ENCODE measurements at places on chromosomes 5 and 9.
A peak's percentile ranks its signal among the peaks of the same experiment; 100 is the strongest.

GRCh38 chr5:181241393-181241975 is 2.2 kb downstream of the RACK1 start:
- peak; percentile 57 for DNase-seq

DNA sequence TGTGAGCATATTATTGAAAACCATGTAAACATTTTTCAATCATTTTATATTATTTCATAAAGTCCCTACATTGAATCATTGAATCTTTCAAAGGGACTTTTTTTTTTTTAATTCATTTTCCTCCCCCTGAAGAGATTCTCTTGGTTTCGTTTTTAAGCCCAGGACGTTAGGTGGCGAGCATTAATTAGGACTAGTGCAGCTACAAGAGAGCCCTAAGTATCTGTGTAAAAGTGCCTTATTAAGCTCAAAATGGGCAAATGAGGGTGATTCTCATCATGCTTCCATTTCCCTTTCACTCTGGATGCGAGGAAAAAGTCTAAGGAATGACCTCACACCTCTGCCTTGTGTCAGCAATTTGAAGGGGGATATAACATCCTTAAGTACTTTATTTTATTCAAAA is 517.9 kb upstream of the ITGA1 start:
- no peak for DNase-seq

DNA sequence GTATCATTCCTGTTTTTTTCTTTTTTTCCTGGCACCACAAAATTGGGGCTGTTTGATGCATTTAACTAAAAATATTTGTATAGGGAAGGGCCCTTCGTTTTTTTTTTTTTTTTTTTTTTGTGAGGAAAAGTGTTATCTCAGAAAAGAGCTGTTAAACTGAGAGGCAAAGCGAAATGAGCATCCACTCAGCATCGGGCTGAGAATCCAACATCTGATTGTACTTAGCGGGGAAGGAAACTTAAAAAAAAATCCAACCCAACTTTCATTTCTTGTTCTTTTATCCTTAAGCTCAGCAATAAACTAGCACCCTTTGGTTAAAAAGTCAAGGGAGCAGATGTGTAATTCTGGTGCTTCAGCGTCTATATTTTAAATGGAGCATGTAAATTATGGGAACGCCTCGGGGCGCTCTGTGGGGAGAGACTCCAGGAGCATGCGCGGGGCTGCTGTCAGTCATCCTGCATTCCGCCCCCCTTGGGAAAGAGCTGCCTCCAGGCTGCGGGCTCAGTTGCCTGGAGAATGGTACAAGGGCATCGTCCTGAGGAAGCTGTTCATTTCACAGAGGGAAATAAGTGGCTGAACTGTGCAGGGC is 33.3 kb downstream of the DMRT2 start:
- DNase-seq: no peak

GRCh38 chr9:125893277-125893676 is 146.1 kb downstream of the PBX3 start:
- DNase-seq: no peak

- no peak for DNase-seq
These were observed 36.7 kb downstream of the GSN start for GRCh38 chr9:121304707-121305106.

- DNase-seq: no peak
These were observed 55.0 kb upstream of the IER5L start for GRCh38 chr9:129232839-129233591.

DNA sequence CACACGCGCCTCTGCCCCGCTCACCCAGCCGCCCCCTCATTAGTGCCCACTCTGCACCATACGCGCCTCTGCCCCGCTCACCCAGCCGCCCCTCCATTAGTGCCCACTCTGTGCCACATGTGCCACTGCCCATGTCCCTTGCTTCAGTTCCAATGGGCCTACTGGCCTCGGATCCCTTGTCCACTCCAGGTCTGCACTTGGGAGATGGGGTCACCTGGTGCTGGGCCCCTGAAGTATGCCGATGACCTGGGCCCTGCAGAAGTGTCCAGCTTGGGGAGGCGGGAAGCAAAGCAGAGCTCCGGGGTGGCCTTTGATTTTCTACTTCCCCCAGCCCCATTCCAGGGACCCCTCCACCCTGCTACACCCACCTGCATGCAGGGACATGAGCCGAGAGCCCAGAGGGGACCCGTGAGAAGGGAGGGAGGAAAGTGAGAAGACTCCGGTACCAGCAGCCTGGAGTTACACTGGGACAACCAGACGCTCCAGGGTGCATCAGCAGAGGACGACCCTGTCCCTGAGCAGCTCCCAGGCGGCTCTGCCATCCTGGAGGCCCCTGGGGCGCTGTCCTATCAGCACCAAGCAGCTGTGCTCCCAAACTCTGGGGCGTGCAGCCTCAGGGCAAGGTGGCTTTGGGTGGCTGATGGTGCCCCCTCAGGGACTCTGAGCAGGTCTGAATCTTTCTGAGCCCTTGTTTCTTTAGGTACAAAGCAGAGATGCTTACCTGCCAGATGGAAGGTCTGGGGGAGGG is 140.8 kb downstream of the RXRA start:
- no peak for DNase-seq

- DNase-seq: peak; percentile 51
These were observed 635 bp downstream of the IFT74 start for GRCh38 chr9:26956860-26957233.

DNA sequence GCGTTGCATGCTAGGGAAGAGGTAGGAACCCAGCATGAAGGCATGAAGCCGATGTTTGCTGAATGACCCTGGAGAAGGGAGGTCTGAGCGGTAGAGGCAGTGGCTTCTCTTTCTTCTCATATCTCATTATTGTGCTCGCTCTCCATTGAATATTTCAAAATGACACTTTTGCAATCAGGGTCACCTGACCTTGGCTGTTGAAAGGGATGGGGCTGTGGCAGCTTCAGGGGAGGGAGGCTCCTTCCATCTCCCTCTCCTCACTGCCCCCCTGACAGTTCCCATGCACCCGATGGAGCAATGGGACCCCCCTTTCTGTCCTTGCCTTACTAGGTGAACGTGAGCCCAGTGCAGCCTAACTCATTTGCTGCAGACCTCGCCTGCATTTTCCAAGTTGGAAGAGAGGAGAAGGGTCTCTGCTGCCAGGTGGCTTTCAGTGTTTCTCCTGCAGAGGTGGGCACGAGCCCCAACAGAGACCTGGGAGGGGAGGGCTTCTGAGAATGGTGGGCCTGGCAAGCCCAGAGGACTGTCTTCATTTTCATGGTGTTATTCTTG is 17.9 kb downstream of the STC2 start:
- DNase-seq: no peak
